Right hindlimb (tissue), 1 donor: ENCODE measurements at places on chromosomes 7 and 10.

DNA sequence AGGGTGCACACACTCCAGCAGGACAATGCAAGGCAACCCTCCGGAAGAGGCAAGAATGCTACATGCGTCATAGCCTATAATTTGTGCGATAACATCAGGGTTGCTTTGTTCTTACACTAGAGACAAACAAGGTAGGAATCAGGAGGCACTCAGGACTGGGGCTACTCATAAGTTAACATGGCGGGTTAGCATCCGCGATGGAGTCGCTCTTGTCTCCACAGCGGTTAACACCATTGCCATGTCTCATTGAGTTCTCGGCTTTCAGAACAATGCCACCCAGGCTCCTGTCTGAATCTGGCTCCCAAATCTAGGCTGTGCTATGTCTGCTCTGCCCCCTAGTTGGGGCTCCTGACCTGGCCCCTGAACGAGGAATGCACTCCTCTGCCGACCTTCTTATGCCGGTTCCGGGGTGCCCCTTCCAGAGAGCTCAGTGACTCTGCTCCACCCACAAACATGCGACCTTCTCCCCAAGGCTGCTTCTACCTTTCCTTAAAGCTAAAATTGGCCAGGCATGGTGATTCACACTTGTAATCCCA is 24.9 kb upstream of the SLF2 start:
- peak; percentile 6 for DNase-seq

DNA sequence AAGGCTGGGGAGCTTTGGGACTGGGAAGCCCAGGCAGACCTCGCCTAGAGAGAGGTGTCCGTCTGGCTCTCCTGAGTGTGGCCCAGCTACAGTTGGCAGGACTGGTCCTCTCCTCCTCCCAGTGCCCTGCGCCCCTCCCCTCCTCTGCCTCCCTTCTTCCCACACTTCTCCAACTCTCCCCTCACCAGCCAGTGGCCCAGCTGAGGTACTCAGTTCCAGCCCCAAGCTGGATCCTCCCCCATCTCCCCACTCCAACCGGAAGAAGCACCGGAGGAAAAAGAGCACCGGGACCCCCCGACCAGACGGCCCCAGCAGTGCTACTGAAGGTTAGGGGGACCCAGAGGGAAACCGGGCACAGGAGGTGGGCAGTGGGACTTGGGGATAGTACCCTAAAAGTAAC is 27.7 kb downstream of the GBX1 start:
- DNase-seq, result no peak

GRCh38 chr7:43479042-43479441 is 103.9 kb upstream of the STK17A start:
- DNase-seq, result no peak

- DNase-seq, result no peak
Measured at GRCh38 chr7:31398815-31399214, 58.3 kb upstream of the NEUROD6 start.

DNA sequence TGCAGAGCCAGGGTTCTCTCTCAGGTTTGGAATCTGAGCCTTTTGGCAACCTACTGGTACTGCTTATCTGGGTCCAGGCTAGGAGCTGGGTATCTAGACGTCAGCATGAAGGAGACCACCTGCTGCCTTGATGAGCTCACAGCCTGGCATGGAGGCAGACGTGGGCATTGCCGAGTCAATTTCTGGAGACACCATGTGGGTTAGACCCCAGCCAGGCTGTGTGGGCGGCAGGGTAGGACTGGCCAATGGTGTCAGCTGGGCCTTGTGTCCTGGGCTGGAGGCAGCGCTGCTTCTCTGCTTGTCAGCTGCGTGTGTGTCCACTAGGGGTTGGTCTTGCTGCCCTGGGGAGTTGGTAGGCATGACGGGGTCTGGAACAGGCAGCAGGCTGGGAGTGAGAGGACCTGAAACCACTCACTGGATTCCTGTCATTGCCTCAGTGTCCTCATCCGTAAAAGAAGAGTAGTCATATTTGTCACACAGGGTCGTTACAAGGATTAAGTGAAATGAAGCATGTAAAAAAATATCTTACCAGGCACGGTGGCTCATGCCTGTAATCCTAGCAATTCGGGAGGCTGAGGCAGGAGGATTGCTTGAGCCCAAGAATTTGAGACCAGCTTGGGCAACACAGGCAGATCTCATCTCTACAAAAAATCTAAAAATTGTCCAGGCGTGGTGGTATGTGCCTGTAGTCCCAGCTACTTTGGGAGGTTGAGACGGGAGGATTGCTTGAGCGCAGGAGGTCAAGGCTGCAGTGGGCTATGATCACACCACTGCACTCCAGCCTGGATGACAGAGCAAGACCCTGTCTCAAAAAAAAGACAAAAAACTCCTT is 31.7 kb upstream of the ANKRD2 start:
- DNase-seq, result no peak

- DNase-seq, result no peak
Measured at GRCh38 chr7:134752006-134752760, 27.3 kb upstream of the CALD1 start.

DNA sequence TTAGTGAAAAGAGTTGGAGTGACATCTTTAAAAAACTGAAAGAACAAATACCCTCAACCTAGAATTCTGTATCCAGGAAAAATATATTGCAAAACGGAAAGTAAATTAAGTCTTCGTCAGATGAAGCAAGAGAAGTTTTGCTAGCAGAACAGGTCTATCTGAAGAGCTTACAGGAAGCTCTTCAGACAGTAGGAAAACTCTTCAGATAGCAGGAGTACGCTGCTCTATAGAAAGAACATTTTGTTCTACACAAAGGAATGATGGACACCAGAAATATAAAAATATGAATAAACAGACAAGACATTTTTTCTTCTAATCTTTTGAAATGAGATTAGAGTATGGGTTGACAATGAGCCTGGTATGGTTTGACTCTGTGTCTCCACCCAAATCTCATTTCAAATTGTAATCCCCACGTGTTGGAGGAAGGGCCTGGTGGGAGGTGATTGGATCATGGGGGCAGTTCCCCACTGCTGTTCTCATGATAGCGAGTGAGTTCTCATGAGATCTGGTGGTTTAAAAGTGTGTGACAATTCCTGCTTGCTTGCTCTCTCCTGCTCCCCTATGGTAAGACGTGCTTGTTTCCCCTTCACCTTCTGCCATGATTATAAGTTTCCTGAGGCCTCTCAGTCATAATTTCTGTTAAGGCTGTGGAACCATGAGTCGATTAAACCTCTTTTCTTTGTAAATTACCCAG is 567.3 kb downstream of the AUTS2 start:
- DNase-seq, result no peak

DNA sequence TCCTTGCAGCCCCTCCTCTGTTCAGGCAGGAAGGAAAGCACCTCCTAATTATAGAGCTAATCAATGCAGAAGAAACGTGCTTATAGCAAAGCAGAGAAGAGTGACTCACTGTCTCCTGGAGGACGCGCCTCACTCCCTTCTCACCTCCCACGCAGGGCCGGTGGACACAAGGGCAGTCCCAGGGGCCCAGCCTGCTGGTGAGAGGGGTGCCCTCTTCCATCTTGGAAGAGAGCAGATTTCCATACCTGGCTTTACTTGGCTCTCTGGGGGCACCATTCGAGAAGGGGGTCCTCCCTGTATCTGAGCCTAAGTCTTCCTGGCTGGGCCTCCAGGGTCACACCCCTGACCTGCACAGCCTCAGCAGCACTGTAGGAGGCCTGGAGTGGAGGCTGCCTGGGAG is 55.8 kb downstream of the RASGEF1A start:
- peak; percentile 10 for DNase-seq

DNA sequence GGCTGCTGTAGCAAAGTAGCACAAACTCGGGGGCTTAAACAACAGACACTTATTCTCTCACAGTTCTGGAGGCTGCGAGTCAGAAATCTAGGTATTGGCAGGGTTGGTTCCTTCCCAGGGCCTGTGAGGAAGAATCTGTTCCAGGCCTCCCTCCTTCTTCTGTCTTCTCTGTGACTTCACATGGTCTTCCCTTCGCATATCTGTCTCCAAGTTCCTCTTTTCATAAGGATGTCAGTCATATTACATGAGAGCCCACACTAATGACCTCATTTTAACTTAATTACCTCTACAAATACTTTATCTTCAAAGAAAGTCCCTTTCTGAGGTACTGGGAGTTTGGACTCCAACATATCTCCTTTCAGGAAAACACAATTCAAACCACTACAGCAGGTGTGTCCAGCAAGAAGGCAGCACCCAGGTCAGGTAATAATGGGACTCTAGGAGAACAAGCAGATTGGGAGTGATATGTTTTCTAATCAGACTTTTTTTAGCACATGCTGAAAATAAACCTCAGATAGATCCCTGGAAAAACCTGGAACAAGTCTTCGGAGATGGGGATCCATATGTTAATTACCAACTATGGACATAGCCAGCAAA is 11.7 kb downstream of the CREB5 start:
- no peak for DNase-seq

DNA sequence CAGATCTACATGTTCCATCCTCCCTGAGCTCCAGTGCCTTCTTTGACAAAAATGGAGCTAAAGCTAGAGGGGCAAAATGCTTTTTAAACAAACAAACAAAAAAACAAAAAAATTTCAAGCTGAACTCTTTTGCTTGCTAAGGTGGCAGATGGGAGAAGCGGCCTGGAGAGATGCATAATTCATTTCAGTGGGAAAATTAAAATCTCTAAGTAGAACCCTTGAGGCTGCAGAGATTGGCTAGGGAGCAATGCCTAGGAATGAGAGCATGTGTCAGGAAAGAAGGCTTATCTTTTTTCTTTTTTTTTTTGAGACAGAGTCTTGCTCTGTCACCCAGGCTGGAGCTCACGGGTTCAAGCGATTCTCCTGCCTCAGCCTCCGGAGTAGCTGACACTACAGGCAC is 46.4 kb upstream of the SAMD8 start:
- no peak for DNase-seq

DNA sequence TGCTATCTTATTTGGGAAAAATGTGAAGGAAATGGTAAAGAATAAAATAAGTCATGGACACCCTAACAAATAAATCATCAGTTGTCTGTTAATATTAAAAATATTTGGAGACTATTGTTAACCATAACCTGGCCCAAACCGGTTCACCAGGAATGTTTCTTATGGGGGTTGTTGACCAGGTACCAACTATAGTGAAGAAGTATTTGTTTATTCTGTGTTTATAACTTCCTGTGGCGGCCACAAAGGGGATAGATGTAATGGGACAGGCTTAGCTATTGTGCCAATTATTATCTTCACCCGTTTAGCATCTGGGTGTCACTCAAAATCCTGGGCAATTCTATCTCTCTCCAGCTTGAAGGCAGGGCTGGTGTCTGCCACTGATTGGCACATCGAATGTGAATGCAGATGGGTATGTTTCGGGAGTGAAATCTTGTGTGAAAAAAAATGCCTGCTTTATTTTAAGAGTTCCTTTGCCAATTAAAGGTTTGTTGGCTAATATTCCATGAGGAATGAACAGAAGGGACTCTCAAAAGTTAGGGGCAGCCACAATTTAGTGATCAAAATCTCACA is 500.9 kb downstream of the ARL4A start:
- no peak for DNase-seq

GRCh38 chr7:98133181-98133580 is 26.5 kb downstream of the LMTK2 start:
- DNase-seq, result no peak

GRCh38 chr7:101843293-101844271 is 26.2 kb downstream of the CUX1 start:
- DNase-seq, result no peak

DNA sequence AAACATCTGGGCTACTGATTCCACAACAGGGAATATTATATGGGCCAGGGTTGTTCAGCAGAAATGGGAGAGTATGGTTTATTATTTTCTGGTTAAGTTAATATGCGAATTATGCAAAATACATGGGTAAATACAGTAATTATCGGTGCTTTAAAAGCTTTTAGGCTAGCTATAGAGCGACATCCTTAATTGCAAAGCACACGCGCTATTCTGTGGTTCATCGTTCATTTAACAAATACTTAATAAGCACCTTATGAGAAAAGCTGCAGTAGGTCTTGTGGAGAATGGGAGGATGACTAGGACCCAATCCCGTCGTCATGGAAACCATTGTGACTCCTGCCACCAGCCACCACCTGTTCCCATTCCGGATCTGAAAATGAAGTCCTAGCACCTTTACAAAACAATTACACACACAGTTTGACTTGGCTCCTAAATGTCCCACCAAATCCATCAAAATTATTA is 623 bp upstream of the CEP41 start:
- DNase-seq, result no peak

DNA sequence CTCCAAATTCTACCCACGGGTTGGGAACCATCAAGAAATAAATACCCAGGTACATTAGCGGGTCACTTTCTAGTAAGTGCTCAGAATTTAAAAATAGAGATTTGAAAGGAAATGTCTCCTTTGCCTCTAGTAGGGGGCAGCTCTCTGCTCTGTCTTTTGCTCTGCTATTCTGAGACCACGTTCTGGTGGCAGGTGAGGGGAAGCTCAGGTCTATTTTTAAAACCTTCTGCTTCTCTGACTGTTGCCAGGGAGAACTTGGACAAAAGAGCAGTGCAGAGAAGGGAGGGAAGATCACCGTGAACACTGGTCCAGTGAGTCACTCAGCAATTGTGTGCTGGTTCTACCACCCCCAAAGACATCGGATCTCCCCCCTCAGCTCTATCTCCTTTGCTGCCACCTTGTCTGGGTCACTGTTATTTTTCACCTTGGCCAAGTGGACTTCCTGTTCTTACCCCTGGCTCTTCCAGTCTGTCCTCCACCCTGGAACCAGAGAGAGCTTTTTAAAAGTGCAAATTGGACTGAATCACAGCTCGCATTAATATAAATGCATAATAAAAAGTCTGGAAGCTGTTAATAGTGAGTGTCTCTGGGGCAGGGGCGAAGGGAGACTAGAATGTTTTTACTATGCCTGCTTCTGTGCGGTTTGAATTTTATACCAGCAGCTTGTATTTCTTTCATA is 72.4 kb upstream of the LOXL4 start:
- no peak for DNase-seq

- peak; percentile 68 for DNase-seq
Measured at GRCh38 chr7:15801551-15801950, 115.1 kb upstream of the MEOX2 start.

GRCh38 chr10:117964536-117964935 is 82.2 kb downstream of the RAB11FIP2 start:
- DNase-seq, result no peak

- DNase-seq, result no peak
Measured at GRCh38 chr10:102545997-102546396, 42.2 kb downstream of the SUFU start.

DNA sequence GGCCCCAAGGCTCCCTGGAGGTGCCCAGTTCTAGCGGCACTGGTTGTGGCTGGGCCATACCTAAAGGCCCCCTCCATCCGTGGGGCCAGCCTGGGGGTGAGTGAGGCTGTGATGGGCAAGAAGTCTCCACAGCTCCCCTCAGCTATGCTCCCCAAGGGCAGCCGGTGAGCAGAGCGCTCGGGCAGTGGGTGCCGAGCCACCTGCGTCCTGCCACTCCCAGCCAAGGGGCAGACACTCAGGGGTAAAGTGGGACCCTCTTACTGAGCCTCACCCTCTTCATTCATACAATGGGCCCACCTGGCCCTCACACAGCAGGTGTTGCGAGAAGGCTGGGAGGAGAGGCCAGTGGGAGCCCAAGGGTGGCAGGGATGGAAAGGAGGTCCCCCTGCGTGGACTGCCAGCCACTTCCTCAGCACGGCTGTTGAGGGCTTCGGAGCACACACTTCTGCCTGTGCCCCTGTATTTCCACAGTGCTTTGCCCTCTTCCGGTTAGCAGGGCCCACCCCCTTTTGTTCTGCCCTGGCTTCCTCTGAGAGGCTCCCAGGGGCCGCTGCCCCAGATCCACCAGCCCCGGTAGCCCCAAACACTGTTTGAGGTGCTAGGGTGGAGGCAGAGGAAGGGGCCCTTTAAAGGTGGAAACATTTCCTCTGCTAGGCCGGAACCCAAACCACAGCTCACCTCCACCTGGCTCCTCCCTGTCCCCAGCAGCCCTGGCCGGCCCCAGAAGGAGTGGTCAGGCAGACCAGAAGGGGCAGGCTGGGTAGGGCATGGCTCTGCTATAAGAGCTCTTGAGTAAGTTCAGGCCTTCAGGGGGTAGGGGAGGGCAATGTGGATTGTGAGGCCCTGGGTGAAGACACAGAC is 16.4 kb upstream of the C10orf105 start:
- peak; percentile 17 for DNase-seq
